ENCODE measurements at places on chromosomes 7 and 10.

DNA sequence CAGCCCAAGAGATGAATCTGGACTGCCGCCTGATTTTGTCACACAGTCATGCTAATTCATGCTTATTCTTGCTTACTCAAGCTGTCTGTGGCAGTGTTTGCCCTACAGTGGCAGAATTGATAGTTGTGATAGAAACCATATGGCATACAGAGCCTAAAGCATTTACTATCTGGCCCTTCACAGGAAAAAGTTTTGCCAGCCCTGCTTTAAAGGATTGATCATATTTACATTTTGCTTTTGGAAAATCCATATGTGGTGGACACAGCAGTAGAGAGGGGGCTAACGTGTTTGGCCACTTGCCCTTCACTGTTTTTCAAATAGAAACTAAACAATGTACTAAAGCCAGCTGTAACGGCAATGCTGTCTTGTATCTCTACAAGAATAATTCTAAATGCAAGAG lies 974.0 kb upstream of the GHITM start:
- no peak for DNase-seq

DNA sequence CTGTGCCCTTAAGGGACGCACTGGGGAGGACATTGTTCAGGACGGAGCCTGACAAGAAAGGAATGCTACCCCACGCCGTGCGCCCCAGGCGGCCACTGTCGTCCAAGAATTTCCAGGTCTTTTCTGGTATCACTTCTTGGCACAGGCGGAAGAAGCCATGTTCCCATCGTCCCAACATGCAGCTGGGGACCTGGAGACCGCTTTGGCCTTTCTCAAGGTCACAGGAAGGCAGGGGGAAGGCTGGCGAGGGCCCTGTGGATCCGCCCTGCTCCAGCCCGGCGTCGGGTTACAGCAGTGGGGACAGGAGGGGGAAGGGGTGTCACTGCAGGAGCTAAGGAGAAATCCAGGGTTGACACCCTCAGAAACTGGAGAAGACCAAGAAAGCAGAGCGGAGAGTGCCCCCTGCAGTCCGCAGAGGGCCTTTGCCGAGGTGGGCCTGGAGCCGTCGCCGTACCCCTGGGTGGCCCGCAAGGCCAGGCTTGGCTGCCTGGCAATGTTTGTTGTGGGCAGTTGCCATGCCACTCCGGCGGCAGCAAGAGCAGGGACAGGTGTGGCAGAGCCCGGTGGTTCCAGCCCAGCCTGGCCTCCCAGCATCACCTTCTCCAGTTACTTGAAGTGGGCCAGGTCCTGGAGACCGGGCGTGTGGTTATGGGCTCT lies 104.1 kb downstream of the LHPP start:
- peak; percentile 77 for DNase-seq

DNA sequence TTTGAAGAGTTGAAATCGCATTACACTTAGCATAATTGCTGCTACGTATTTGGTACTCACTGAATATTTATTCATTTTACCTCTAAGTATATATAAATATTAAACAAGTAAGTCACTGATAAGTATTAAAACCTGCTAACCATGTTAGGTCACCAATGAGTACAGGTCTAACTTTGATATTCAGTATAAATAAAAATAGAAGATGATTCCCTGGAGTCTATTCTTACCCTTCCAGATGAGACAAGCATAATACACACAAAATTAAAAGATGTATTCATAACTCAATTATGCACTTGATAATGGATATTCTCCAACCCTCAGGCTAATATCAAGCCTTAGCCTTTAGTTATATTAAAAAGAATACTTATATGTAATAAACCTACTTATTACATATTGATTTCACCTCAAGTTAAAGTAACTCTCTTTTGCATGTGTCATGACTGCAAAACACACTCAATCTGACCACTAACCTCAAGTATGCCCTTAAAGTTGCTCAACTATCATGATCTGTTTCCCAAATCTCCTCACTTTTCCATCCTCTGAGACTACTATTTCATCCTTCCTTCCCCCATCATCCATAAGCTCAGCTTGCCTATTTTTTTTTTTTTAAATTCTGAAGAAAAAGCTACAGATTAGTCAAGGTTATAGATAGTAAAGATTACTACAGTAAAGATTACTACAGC lies 46.8 kb downstream of the IPMK start:
- no peak for DNase-seq

- DNase-seq: no peak
Measured at GRCh38 chr10:58854811-58855210, 321.6 kb upstream of the PHYHIPL start.

GRCh38 chr10:104804880-104805279 lies 163.8 kb downstream of the SORCS3 start:
- DNase-seq: no peak

DNA sequence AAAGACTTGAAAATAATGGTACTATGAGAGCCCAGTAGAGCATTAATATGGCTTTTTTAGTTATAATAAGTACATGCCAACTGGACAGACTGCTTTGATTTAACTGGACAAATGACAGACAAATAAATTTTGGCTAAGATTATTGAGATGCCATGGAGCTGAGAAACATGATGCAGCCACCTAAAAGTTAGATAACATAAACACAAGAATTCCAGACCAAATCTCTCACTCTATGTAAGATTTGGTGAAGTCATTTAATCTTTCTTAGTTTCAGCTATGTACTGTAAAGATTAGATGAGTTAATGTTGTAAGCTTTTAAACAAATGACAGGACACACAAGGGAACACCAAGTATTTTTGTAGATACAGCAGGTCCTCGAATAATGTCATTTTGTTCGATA lies 118.2 kb downstream of the CACNA2D1 start:
- DNase-seq: no peak
